CD4-positive, alpha-beta T cell treated with Interleukin-17A for 1 hour (primary cell): ENCODE measurements at places on chromosomes 13 and 19.
A peak's percentile ranks its signal among the peaks of the same experiment; 100 is the strongest.

DNA sequence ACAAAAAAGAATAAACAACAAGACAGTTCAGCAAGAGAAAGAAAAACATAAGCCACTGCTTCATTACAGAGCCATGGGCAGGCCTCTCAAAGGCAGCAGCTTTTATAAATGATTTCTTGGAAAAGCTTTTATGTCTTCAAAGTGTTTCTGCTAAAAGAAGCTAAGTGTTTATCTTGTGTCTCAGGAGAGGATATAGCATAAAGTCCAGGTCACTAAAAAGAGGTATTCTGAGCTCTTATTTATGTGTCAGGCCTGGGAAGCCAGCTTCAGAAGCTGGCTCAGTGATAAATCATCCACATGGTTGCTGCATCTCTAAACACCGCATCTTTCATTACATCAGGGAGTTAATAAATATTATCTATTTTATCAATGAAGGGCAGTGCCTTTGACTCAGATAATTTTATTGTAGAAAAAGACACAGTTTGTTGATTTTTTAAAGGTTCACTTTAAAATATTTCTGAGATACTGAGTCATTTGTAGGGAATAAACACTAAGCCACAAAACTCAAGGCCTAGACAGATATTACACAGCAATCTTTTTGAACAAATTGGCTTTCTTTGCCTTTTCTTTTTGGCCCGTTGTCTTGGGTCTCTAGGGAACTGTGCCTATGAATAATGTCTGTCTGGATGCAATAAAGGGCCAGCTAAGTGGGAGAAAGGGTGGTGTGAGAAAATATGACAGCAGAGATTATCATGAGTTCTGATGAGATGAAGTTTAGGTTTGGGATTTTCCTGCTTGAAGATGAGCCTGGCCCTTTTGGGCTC lies 1086.6 kb downstream of the UQCRFS1 start:
- no peak for DNase-seq

DNA sequence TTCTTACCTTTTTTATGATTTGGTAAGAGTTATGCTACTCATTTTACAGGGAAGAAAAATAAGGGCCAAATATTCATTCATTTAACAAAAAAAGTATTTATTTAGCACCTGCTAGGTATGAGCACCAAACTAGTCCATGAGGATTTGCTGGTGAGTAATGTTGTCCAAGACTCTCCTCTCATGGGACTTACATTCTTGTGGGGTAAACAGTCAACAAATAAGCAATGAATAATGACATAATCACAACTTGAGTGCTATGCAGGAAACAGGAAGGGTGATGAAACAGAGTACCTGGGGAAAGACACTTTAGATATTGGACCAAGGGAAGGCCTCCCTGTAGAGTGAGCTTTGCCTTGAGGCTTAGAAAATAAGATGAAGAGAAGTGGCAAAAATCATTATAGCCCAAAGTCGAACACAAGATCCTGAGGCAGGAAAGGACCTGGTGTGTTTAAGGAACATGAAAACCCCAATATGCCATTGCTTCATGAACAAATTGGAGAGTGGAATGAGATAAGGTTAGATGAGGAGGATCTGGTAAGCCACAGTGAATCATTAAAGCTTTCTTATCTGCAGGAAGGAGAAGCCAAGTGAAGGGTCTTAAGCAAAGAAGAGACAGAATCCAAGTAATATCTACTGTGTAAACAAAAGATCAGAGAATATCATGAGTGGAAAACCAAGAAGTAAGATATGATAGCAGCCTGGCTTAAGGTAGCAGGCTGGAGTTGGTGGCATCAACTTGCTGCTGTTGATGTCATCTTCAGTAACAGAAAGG lies 294.5 kb upstream of the NBEA start:
- no peak for DNase-seq

DNA sequence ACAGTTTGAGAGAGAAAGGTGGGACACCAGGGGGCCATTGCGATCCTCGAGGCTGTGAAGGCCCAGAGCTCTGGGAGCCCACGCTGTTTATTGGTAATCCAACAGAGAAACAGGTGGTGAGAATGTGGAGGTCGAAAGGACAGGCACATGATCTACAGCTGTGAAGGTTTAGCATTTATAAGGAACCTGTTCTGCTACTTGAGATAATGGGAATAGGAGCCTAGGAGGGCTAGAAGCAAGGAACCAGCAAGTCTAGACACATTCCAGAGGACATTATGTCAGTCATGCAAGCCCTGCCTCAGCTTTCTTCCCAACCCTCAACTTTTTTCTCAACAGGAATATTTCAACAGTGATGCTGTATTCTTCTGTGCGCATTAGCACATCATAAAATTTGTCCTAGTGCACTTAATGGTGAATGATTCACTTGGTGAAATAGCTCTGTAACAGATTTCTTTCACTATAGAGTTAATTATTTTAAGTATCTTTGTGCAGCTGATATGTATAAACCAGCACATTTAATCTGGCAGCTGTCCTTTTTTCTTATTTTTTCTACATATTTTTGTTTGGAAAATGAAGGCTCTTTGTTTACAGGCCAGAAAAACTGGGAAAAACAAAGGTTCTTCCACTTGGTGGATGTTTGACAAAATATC lies 25.4 kb downstream of the ZNF90 start:
- no peak for DNase-seq

- DNase-seq = no peak
Measured at GRCh38 chr19:12670159-12670928, 3.7 kb downstream of the WDR83 start.

GRCh38 chr13:50236898-50237318 lies 221.7 kb downstream of the KCNRG start:
- peak; percentile 82 for DNase-seq

DNA sequence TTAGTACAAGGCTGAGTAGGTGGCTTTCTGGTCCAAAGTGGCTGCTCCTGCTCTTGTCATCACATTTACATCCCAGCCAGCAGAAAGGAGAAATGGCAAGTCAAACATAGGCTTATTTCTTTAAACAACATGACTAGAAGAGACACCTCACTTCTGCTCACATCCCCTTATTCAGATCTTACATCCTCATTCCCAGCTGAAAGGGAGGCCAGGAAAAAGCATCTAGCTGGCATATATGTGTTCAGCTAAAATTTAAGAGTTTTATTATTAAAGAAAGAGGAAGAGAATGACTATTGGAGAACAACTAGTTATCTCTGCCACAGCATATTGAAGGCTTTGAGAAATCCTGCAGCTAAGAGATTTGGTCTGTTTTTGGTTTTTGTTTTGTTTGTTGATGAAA lies 34.1 kb downstream of the RGCC start:
- no peak for DNase-seq

DNA sequence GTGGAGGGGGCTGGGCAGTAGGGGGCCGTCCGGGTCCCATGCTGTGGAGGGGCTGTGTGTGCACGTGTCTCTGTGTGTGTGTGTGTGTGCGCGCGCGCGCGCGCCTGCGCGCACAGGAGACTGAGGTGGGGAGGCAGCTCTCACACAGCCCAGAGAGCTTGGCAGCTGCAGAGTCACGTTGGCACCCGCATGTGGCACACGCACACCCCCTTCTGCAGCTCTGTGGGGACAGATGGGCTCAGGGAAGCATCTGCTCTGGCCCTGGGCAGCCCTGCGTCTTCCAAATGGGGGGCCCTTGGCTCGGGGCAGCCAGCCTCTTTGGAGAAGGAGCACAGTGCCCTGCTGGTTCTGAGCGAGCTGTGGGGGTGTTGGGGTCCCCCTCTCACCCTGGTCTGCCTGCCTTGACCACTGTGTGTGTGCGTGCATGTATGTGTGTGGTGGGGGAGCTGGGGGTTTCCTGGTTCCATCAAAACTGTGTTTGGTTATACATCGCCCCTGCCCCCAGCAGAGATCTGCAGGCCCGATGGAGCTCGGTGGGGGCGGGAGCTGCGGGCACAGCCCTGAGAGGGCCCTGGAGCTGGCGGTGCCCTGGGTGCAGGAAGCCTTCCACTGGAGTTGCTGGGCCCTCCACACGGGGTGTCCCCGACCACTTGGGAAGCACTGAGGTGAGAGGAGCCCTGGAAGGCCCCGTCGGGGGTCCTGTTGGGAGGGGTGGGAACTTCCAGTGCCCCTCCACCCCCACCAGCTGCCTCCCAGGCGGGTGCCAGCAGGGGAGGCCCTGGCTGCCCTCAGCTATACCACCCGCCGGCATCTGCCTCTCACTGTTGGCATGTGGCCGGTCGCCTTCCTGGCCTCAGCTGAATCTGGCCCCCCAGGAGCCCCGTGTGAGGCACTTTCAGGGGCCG lies 67.1 kb downstream of the KDM4B start:
- DNase-seq = no peak

GRCh38 chr19:55585658-55586339 lies 5.2 kb upstream of the ZNF579 start:
- peak; percentile 46 for DNase-seq

GRCh38 chr19:52010674-52011073 lies 2.7 kb upstream of the ZNF615 start:
- no peak for DNase-seq

DNA sequence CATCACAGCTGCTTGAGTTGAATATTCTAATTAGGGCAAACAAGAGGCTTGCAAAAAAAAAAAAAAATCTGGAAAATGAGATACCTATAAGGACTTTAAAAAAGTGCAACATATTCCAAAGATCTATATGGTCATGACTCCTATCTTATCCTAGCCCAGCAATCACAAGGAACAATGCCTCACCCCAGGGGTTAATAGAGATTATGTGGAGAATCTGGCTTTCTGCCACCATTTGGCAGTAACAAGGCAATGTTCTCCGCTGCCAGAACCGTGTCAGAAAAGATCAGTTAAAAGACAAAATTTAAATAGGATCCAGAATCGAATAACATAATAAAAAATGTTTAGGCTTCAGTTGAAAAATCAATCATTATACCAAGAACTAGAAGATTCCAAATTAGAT lies 1643.2 kb upstream of the PRR20A start:
- DNase-seq = no peak

GRCh38 chr13:75393839-75394520 lies 88.0 kb downstream of the TBC1D4 start:
- no peak for DNase-seq

DNA sequence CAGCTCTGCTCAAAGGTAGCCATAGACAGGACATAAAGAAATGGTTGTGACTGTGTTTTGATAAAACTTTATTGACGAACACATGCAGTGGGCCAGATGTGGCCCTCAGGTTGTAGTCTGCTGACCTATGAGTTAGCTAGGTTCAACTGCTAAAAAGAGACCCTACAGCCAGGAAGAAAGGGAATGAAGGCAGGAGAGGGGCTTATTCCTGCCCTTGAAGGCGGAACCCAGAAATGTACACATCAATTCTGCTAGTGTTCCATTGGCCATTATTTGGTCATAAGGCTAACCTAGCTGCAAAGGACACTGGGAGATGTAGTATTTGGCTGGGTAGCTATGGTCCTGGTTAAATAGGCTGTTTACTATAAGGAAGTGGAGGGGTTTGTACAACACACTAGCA lies 18.0 kb downstream of the APBA3 start:
- DNase-seq = no peak

- no peak for DNase-seq
Measured at GRCh38 chr19:53980539-53981375, 10.7 kb upstream of the CACNG6 start.

GRCh38 chr19:5355076-5355475 lies 14.5 kb upstream of the PTPRS start:
- no peak for DNase-seq

- peak; percentile 29 for DNase-seq
Measured at GRCh38 chr19:51368366-51369282, at the start of gene CLDND2. Gene CLDND2, minus strand, starts transcription at chr19:51369003. Its CDS starts 426 bp downstream, at chr19:51368577.

DNA sequence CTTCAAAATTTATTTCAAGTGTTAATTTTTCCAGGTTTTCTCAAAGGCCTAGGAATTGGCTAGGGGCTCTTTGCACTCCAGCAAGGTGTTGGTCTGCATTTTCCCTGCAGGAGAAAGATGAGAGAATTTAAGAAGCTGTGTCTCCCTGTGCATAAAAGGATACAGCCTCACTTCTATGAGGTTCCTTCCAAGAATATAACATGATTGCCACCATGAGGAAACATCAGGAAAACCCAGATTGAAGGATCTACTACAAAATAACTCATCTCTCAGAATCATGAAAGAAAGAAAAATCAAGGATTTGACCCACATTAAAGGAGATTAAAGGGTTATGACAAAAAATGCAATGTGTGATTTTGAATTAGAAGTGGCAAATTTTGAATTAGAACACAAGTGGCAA lies 69.9 kb downstream of the RUBCNL start:
- no peak for DNase-seq

DNA sequence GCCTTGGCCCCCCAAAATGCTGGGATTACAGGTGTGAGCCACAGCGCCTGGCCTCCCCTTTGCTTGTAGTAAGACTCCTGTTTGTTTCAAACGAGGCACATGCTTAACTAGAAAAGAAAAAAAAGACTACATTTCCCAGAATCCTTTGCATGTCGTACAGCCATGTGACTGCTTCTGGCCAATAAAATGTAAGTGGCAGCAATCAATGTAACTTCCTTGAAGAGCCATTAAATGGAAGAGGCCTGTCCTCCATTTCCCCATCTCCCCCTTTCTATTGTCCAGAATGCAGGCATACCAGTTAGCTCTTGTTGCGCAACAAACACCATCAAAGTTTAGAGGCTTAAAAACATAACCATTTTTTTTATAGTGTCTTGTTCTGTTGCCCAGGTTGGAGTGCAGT lies 10.4 kb upstream of the GPR32 start:
- DNase-seq = peak; percentile 11

- DNase-seq = no peak
Measured at GRCh38 chr13:84430446-84430845, 548.2 kb upstream of the SLITRK1 start.

GRCh38 chr19:58400916-58401839 lies 5.7 kb downstream of the RNF225 start:
- peak; percentile 100 for DNase-seq

DNA sequence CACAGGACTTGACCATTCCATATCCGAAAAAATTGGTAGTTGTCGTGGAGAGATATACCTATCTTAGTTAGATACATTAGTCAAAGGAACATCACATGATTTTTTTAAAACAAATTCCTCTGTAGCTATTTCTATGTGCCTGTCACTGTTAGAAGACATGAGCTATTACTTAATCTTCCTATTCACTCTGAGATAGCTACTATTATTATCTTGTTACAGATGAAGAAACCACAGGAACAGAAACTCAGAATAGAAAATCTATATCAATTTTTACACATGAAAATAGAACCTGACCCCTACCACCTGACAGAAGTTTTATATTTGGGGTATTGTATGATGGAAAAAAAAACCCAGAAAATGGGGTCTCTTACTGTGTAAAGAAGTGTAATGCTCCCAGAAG lies 68.9 kb upstream of the TDRD3 start:
- DNase-seq = no peak

DNA sequence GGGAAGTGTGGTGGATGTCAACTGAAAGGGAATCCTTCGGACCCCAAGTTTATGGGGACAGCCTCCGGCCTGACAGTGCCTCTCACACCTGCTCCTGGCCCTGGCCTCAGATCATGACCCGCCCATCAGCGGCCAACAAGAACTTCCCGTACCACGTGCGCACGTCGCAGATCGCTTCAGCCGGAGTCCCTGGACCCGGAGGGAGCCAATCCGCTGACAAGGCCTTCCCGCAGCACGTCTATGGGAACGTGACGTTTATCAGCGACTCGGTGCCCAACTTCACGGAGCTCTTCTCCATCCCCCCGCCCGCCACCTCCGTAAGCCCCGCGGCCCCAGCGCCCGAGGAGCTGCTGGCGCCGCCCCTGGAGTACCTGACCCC lies 2.0 kb upstream of the MEGF8 start:
- no peak for DNase-seq
